ENCODE measurements at places on chromosomes 5 and 9.

GRCh38 chr9:100052375-100052774 is 46.4 kb downstream of the ERP44 start:
- no peak for DNase-seq

- DNase-seq = no peak
Measured at GRCh38 chr9:128250839-128251731, 24.7 kb downstream of the GOLGA2 start.

GRCh38 chr9:91771864-91772263 is 178.2 kb downstream of the ROR2 start:
- no peak for DNase-seq

- DNase-seq = no peak
Measured at GRCh38 chr5:122701640-122702523, 73.0 kb upstream of the SNX2 start.

- no peak for DNase-seq
Measured at GRCh38 chr5:77568082-77568481, 70.4 kb downstream of the OTP start.

- DNase-seq = no peak
Measured at GRCh38 chr5:87246061-87246460, 21.6 kb upstream of the RASA1 start.

GRCh38 chr5:142324871-142325724 is at the start of gene SPRY4:
Gene SPRY4 (minus strand): TSS chr5:142325021. CDS start chr5:142315108, 9,913 bp downstream.
- peak; percentile 62 for DNase-seq

DNA sequence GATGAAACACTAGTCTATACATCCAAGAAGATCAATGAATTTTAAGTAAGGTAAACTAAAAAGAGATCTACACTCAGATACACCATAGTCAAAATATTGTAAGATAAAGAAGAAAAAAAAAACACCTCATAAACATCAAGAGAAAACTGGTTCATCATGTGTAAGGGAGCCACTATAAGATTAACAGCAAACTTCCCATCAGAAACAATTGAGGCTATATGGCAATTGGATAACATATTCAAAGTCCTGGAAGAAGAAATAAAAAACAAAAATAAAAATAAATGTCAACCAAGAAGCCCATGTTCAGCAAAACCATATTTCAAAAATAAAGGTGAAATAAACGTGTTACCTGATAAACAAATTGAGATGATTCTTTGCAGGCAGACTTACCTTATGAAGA is 3.6 kb downstream of the OR13C8 start:
- no peak for DNase-seq

DNA sequence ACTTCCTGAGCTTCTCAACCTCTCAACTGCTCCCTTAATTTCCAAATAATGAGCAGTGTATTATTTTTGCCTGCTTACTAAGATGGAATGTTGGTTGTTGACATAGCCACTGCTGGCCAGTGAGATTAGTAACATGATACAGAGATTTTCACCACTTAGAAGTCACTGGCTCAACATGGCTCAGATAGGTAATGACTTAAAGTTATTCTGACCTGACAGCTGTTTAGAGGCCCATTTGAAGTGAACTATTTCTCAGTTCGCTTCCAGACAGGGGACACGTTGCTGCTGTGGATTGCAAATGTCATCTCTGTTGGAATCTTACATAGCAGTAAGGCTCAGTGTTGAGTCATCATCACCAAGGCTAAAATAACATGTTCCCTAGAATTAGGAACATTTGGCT is 490.2 kb downstream of the TLE4 start:
- DNase-seq = no peak

- no peak for DNase-seq
Measured at GRCh38 chr9:94867842-94868312, 141.4 kb downstream of the AOPEP start.

DNA sequence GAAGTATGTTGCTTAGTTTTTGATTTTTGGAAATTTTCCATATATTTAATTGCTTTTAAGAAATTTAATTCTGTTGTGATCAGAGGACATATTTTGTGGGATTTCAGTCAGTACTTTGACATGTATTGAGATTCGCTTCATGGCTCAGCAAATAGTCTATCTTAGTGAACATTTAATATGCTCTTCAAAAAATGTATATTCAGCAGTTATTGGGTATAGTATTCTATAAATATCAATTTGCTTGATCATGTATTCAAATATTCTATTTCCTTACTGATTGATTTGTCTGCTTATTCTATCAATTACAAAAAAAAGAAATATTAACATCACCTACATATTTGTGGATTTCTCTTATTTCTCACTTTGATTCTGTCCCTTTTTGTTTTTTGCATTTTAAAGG is 79.5 kb upstream of the HAND1 start:
- no peak for DNase-seq

- peak; percentile 68 for DNase-seq
Measured at GRCh38 chr9:129737479-129738274, 15.2 kb downstream of the PTGES start.

DNA sequence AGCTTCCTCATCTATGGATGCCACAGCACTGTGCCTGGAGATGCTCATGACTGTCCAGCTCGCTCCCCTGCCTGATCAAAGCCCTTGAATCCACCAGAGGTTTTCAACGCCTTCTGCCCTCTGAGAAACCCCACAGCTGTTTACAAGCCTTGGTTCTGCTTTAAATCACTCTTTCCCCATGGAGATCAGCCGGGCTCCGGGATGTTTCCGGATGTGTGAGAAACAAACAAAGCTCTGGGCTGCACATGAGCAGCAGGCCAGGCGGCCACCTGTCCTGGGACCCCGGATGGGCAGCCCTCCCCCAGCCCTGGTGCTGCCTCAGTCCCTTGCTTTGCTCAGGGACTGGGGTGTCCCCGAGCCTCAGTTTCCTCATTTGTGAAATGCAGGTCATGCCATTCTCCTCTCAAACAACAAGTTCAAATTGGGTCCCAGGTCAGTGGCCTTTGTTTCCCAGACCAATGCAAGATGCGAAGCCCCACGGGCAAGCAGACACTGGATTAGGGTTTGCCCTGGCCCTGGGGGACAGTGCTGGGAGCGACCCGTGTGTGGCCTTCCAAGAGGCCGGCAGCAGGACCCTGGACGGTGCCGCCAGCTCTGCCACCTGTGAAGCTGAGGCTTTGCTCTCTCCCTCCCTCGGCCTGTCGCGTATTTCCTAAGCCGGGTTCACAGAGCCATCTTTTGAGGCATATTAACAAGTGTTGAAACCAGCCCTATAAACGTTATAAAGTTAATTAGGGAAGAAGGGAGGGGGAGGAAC is 42.4 kb upstream of the PHYKPL start:
- no peak for DNase-seq

DNA sequence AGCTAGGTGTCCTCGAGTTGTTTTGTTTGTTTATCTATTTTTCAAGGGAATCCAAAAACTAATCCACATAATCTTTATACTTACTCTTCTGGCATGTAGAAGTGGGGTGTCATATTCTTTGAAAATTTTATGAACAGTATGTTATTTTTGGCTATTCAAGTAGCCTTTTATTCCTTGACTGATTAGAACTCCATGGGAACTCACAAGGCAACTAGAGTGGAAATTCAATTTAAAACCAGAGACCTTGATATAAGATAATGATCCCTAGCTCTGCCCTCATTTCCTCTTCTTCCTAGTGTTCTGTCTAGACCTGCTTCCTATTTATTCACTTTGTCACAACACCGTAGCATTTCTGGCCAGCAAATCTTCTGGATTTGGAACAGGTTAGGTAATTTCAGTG is 1123.7 kb upstream of the C9orf72 start:
- no peak for DNase-seq

DNA sequence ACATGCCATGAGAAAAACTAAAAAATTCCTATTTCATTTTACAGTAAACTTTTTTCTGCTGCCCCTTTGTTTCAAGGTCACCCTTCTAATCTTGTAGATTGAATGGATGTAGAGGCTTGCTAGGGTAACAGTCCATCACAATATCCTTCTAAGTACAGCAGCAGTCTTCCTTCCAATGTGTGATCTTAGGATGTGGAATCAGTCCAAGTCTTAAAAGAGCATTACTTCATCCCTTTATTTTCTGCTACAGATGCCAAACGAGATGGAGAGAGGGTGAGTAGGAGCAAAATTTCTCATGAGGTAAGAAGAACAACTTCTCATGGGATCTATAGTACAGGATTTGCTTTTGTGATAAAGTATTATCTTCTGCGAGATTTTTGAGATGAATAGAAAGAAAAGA is 704 bp upstream of the IL33 start:
- no peak for DNase-seq

GRCh38 chr9:91948597-91949391 is 1.2 kb downstream of the ROR2 start:
- no peak for DNase-seq

GRCh38 chr9:96660692-96661248 is 5.7 kb upstream of the PRXL2C start:
- no peak for DNase-seq

GRCh38 chr5:90279091-90279490 is 130.5 kb downstream of the CETN3 start:
- DNase-seq = no peak

DNA sequence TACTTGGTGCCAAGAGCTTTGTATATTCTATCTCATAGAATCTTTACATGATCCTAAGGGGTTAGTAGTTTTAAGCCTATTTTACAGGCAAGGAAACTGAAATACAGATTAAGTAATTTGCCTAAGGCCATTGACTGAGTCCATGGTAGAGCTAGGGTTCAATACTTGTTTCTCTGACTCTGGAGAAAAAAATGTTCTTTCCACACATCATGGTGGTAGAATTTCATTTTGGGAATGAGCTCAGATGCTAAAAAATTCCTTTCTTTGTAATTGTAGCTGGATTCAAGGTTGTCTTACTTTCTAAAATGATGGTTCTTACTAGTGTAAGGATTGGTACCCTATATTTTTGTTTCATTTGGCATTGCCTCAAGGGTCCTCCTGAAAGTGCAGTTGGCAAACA is 86.0 kb downstream of the ANKRD55 start:
- no peak for DNase-seq

GRCh38 chr5:55993731-55994494 is 850 bp downstream of the IL6ST start:
- no peak for DNase-seq

- no peak for DNase-seq
Measured at GRCh38 chr9:76302543-76302942, 91.7 kb downstream of the RFK start.

GRCh38 chr5:14998491-14998890 is 126.9 kb upstream of the ANKH start:
- no peak for DNase-seq

GRCh38 chr5:82265047-82265446 is 13.1 kb downstream of the RPS23 start:
- no peak for DNase-seq

DNA sequence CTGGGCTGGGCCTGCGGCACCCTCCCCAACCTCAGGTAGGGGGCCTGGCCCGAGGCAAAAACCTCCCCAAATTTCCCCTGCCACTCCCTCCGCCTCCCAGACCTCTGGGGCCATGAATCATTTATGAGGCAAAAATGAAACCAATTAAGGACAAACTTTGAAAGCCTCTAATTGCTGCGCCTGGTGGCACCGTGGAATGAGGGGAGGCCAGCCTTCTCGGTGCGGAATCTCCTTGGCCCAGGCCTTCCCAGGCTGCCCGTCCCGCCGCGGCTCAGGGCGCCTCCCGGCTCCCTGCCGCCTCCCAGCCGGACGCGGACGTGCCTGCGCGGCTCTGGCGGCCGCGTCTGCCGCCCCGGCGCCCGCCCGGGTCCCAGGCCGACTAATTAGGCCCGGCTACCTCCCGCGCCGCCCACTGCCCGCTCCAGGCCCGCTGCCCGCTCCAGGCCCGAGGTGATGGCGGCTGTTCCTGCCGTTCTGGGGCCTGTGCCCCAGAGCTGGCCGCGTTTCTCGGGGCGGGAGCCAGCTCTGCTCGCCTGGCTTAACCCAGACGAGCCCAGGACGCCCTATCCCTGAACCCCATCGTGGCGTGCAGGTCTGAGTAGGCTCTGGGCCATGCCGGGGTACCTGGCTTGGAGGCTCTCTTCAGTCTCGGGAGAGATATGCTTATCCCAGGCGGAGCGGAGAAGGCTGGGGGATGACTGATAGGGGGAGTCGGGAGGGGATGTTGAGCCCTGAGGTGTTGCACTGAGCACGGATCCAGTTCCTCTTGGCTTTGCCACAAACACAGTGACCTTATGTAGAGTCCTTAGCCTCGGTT is 20.1 kb downstream of the CXXC5 start:
- DNase-seq = no peak

GRCh38 chr5:1784197-1785050 is 15.2 kb downstream of the MRPL36 start:
- no peak for DNase-seq

GRCh38 chr5:103908336-103909080 is 345.9 kb upstream of the NUDT12 start:
- DNase-seq = no peak

DNA sequence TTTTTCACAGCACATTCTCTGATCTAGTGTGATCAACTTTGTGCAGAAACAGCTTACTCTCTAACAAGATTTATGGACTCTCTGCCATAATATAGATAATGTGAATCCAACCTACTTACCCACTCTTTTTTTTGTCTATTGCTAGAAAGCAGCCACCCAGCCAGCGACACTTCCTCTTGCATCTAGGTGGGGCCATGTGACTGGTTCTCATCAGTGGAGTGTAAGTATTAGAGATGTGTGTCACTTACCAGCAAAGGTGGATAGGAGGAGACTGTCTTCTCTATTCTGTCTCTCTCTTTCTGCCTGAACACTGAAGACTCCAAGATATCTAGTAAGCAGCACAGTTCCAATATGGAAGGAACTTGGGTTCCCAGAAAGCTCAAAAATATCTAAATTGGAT is 174.8 kb downstream of the MCTP1 start:
- DNase-seq = no peak

- no peak for DNase-seq
Measured at GRCh38 chr5:135864503-135865435, 30.3 kb downstream of the SLC25A48 start.

DNA sequence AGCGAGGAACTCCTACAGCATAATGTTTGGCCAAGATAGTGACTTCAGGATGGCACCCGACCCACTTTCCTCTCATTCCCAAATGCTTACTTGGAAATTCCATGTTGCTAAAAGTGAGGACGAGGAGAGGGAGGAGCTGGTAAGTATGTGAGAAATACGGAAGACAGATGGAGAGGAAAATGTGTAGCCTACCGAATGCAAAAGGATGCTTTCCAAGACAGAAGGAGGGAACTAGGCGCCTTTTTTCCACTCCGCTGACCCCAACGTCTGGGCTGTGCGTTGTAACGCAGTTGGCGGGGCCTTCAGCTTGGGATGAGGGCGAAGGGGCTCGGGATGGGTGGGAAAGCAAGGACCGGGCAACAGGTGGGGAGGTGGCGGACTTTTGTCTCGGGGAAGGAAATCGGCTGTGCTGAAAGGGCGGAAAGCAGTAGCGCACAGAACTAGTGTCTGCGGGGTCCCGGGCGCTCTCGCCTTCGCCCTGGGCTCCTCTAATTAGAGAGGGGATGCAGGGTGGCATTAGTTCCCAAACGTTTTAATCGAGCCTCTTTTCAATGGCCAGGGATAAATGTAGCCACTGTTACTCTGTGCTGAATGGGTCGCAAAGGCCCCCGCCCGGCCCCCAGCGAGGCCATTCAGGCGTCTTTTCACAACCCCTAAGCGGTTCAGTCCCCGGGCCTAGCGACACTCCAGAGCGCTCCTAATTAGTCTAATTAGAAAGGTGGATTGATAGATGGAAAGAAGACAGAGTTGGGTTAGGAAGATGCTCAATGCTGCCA is 12.6 kb downstream of the FOXD1 start:
- DNase-seq = no peak
